ENCODE measurements at places on chromosomes 7 and 10.

DNA sequence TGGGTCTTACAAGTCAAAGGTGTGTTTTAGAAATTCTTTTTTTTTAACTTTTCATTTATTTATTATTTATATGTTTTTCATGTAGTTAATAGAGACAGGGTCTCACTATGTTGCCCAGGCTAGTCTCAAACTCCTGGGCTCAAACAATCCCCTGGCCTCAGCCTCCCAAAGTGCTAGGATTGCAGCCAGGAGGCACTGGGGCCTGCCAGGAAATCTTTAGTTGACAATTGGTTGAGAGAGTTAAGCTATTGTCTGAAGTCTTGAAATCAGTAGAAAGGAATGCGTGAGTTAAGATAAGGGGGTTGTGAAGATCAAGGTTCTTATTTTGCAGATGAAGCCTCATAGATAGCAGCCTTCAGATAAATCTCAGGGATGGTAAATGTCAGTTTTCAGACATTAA is 245.4 kb upstream of the GALNT17 start:
- DNase-seq = no peak

DNA sequence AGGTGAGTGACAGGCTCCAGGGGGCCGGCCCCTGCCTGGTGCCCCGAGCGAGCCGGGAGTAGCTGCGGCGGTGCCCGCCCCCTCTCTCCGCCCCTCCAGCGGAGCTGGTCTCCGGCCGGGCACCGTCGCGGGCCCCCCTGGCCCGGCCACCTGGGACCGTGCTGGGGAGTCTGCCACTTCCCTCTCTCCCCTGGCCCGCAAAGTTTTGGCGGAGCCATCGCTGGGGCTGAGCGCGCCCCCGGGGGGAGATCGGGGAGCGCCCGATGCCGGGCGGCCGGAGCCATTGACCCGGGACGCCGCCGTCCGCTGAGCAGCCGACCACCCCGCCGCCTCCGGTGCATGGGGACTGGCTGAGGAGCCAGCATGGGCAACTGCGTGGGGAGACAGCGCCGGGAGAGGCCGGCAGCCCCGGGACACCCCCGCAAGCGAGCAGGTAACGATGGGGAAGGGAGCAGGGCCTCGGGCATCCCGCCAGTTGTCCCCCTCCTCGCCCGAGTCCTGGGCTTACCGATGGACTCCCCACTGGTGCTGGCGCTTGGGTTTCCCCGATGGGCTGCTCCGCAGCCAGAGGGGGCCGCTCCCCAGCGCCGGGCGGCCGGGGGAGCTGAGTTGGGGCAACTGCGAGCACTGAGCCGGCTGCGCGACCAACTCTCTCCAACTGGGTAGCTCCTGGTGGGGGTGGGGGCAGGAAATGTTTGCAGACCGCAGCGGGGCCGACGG is at the start of gene UBTD1:
Gene UBTD1 (plus strand): TSS at position 84 of the 720 bp plus-strand sequence. CDS start 280 bp downstream, at position 364.
- DNase-seq = no peak

- no peak for DNase-seq
These were observed 264.6 kb downstream of the FRMD4A start for GRCh38 chr10:14066106-14066505.

DNA sequence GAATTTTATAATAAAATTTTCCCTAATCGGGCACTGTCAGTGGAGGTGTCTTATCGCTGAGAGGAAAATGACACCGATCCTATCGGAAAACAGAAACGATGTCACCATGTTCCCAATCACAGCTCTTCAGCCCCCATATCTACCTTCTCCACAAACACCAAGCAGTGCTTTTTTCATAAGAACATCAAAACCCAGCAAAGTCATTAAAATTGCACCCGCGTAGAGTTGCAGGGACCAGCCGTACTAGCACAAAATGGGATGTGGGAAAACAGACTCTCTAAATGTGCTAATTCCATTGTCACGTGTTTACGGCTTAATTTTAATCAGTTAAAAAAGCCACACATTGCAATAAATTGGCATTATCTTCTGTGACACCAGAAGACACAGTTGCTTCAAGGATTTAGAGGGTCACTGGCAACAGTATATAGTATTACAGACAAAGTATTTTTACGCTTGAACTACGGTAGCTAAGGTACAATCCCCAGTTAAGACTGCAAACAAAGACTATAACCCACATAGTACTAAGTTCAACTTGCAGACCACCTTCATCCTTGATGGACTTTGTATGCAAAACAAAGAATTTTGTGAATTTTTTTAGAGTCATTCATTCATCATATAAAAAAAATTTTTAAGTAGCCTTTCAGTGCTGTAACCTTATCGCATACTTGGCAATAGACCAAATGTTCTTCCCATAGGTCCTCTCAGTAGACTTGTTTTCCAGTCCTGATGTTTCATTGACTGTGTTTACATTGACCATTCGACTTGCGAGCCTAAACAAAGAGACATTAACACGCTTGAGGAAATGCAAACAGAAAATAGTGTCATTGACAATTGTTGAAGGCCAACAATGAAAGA is 116.0 kb downstream of the VTI1A start:
- no peak for DNase-seq

DNA sequence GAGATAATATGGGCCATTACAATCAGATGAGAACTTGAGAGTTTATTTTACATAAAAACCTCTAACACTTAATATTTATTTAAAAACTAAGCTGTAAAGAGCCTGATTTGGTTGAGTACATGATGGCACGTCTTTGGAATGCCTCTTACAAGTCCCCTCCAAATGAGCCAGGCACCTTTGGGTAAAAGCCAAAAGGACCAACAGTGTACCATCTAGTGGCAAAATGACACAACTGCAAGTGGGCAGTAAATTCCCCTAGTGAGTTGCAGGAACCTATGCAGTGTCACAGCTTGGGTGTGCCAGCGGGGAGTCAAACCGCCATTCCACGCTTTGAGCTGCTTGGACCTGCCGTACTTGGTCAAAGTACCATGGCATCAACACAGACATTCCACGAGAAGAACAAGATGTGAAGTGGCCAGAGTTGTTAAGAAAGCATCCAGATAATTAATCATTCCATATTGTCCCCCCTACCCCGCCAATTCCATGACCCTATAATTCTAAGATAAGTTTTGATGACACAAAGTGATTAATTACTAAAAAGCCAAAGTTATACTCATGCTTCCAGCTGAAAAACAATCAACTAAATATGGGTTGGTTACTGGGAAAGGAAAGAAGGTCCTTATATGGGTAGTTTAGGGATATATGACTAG is 115.2 kb downstream of the SORBS1 start:
- DNase-seq = no peak

GRCh38 chr7:36128448-36129047 is 24.5 kb upstream of the EEPD1 start:
- DNase-seq = no peak

DNA sequence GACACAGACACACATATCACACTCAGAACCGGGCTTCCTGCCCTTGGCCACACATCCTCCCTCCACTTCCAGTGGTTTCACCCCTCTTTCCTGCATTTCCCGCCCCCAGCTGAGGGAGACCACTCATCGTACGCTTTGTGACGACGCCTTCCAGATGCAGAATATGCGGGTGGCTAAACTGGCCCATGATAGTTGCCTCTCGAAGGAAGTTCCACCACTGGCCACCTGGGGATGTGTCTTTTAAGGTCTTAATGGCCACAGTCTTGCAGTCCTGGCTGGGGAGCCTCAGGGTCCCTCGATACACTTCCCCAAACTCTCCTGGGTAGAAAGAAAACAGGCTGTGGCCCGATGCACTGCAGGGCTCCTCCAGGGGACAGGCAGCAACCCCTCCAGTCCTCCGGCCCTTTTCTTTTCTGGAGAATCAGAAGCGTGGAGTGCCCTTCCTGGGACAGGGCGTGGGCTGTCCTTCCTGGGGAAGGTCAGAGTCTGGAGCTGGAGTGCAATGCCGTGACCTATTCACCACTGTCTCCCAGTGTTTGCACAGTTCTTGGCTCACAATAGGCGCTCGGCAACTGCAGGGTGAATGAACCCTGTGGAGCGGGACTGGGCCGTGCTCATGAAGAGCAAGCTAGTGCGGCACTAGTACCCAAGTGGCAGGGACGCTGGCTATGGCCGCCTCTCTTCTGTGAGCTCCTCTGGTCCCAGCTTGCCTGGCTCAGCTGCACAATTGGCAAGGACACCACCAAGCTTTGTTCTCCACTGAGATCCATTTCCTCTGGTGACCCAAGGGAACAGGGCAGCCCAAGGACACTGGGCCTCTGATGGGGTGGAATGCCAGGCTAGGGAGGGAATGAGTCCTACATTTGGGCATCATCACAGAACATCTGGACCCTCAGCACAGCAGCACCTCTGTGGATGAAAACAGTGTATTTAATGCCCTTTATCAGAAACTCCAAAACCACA is 13.2 kb downstream of the EPHA1 start:
- no peak for DNase-seq

- no peak for DNase-seq
These were observed 78.9 kb upstream of the DDC start for GRCh38 chr7:50644114-50644513.

- no peak for DNase-seq
These were observed 176.0 kb upstream of the MYO3A start for GRCh38 chr10:25758041-25758457.

GRCh38 chr7:40493609-40494051 is 358.8 kb downstream of the SUGCT start:
- DNase-seq = no peak

GRCh38 chr10:28606568-28606967 is 70.8 kb upstream of the BAMBI start:
- DNase-seq = no peak

- no peak for DNase-seq
These were observed 212.6 kb upstream of the PRSS58 start for GRCh38 chr7:142470544-142470830.

DNA sequence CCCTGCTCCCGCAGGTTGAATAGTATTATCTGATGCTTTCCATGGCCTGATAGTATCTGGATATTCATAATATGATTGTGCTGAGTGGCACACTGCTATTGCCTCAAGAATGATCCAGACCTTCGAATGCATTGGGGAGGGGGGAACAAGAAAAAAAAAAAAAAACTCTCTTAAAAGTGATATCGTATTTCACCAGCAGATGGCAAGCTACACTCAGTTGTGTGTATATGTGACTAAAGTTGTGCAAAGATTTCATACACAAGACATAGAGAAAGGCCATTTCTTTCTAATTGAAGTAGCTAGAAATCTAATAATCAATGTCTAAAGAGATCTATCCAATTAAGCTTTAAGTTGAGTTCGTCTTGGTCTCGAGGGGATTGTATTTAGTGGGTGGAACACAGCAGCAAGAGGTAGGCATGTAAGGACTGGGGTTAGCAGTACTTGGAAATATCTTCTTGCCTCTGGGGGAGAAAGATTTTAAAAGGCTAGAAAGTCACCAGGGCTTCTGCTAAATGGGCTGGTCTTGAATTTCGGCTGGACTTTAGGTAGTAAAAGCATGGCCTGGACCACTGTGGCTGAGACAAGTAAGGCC is 15.3 kb downstream of the SFRP4 start:
- DNase-seq = peak; percentile 35

- no peak for DNase-seq
These were observed 179.6 kb downstream of the CELF2 start for GRCh38 chr10:11197266-11197712.

- no peak for DNase-seq
These were observed 36.5 kb downstream of the NPS start for GRCh38 chr10:127585519-127586023.

DNA sequence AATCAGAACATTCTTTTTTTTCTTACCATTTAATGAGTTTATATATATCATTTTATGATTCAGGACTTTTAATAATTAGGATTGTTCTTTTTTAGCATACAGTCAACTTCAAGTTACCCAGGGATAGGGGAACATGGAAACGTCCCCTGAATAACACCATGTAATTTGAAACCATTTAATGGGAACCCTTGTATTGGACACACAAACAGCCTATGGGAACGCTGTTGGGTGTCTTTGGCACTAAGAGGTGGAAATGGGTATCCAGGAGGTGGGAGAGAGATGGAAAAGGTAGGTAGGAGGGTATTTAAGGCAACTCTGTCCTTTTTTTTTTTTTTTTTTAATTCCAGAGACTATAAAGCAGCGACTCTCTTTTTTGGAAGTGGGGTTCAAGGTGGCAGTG is 2.6 kb downstream of the LUC7L2 start:
- no peak for DNase-seq

- DNase-seq = no peak
These were observed 18.9 kb upstream of the YAE1 start for GRCh38 chr7:39547336-39547735.
